Activated T-cell treated with anti-CD3 and anti-CD28 coated beads, Interleukin-2, amount 50 U/mL, for 72 hours (primary cell): ENCODE measurements at places on chromosomes 3 and 15. TPM values are rescaled to one million over a fixed set of nuclear protein-coding genes. Genes with fewer than 3 reads are reported as not detected.

DNA sequence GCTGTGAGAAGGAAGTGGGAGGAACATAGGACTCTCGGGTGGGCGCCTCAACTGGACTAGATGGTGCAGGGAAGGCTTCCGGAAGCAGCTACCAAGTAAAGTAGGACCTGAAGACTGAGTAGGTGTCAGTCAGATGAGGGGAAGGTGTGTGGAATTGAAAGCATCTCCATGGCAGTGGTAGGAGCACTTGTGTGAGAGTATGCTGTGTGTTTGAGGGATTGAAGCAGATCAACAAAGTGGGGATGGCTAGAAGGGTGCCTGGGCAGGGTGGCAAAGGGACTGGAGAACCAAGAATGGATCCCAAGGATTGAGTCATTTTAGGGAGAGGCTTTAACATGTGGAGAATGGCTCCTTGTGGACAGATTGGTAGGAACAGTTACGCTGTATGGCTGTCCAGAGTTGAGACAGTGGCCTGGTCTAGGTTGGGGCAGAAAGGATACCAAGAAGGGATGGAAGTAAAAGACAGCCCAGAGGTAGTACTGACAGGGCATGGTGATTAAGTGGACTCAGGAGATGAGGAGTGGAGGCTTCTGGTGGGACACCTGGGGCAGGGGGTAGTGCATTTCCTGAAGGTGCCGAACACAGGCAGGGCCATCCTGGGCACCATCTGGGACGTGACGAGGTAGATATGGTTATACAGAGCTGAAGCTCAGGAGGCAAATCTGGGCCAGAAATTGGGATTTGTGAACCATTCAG is 1.5 kb downstream of the UQCC5 start:
- peaks cover 8% of the 10 kb centered on the region for H3K36me3 ChIP-seq
- DNase-seq, result no peak
- H3K4me1 ChIP-seq, result peaks cover 47% of the 10 kb centered on the region

DNA sequence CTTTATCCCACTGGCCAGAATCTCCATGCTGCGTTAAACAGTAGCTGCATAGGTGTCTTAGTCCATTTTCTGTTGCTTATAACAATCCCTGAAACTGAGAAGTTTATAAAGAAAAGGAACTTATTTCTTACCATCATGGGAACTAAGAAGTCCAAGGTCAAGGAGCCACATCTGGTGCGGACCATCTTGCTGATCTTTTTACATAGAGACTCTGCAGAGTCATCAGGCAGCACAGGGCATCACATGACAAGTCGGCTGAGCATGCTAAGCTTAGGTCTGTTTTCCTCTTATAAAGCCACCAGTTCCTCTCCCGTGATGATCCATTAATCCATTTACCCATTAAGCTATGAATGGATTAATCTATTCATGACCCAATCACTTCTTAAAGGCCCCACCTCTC is 22.4 kb upstream of the FAM174B start:
- H3K27me3 ChIP-seq, result peaks cover 25% of the 10 kb centered on the region
- H3K4me1 ChIP-seq, result no peaks in the 10 kb centered on the region
- no peak for DNase-seq
- no peak overlapping the region for H3K4me3 ChIP-seq
- no peak overlapping the region for H3K27ac ChIP-seq
- H3K36me3 ChIP-seq, result no peaks in the 10 kb centered on the region

The CLDN18 gene
- not detected for total RNA-seq

The GJD2 gene
- not detected for total RNA-seq

DNA sequence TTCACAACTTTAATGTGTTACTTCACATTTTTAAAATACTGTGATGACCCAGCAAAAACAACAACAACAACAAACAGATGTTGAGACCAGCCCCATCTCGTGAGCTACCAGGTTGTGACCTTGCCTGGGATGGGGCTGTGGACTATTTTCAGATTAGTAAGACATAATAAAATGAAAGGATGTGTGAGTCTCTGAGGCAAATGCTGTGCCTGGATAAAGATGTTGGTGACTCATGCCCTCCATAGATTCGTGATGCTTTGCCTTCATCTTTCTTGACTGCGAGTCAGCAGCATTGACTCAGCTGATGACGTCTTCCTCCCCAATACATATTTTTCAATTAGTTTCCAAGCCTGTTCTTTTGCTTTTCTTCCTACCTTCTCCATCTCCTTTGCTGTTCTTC is 453.0 kb upstream of the CFAP20DC start:
- no peaks in the 10 kb centered on the region for H3K36me3 ChIP-seq
- H3K27me3 ChIP-seq, result no peaks in the 10 kb centered on the region
- no peak overlapping the region for H3K27ac ChIP-seq
- H3K4me3 ChIP-seq, result no peak overlapping the region
- peaks cover 22% of the 10 kb centered on the region for H3K4me1 ChIP-seq
- DNase-seq, result peak; percentile 60

DNA sequence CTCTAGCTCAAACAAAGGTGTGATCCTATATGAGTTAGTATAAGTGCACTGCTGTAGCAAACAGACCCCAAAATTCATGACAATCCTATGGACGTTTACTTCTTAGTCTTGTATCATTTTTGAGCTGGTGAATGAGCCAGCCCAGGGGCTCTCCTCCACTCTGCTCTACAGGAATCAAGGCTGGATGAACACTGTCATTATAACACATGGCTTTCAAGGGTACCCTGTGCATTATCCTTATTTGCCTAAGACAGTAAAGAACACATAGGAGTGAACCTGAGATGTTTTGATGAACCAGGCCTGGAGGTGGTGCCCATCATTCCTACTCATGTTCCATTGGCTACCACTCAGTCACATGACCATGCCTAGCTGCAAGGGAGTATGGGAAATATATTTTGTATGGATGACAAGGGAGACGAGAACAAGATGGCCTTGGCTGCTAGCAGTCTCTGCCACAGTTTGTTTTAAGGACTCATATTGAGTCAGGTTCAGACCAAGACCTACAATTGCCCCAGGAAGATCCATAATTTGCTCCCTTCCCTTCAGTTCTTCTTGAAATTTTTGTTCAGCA is 107.4 kb upstream of the HES1 start:
- no peak overlapping the region for H3K4me3 ChIP-seq
- peaks cover 17% of the 10 kb centered on the region for H3K27me3 ChIP-seq
- peaks cover 19% of the 10 kb centered on the region for H3K4me1 ChIP-seq
- H3K27ac ChIP-seq, result no peak overlapping the region
- no peaks in the 10 kb centered on the region for H3K36me3 ChIP-seq

GRCh38 chr3:171960159-171960558 is 79.2 kb upstream of the FNDC3B start:
- no peak for DNase-seq
- H3K27me3 ChIP-seq, result peaks cover 2% of the 10 kb centered on the region
- peak overlapping the region; percentile 48 for H3K4me3 ChIP-seq
- H3K36me3 ChIP-seq, result no peaks in the 10 kb centered on the region

GRCh38 chr15:64197425-64197824 is 34.6 kb upstream of the PPIB start:
- no peak overlapping the region for H3K27ac ChIP-seq
- DNase-seq, result no peak
- H3K27me3 ChIP-seq, result no peaks in the 10 kb centered on the region

DNA sequence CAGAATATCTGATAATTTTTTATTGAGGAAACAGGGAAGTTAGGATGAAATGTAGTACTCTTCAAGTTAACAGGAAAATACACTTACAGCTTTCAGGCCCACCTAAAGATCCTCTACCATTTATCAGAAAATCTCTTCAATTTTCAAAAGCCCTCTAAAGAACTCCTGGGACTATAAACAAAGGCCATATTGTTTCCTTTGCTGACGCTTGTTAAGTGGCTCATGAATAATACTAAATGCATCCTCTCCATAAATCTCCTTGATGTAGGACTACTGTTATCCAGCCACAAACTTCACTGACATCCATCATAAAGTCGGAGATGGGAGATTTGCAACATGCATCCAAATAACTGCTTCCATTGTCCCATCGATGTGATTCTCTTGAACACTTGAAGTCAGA is 326.5 kb downstream of the ZIC1 start:
- DNase-seq, result no peak
- no peaks in the 10 kb centered on the region for H3K36me3 ChIP-seq
- H3K27me3 ChIP-seq, result no peaks in the 10 kb centered on the region
- no peak overlapping the region for H3K4me3 ChIP-seq
- H3K27ac ChIP-seq, result no peak overlapping the region
- H3K4me1 ChIP-seq, result no peaks in the 10 kb centered on the region

DNA sequence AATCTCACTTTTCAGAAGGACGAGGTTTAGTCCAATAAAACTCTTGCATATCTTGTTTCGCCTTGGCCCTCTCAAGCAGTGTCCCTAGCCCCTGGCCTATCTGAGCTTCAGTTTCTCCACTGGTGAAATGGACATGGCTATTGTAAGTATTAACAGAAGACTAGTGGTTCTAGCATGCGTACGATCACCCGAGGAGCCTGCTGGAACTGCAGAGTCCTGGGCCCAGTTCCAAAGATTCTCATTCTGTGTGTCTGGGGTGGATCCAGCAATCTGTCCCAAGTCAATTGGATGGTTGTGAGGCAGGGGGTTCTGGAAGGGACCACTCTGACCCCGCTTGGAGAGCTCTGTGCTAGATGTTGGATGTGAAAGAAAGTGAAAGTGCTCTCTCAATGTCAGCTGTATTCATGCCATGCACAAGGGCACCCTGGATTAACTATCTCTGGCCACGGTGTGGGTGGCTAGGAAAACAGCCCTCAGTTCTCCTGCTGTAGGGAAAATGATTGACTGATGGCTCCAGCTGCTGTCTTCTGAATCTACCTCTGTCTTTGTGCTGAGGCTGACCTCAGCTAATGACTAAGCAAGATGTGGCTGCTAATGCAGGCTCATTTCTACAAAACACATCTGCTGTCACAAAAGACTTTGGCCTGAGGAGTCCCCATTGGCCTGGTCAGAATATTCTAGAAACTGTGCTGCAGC is 1.9 kb upstream of the PLA1A start:
- no peak for DNase-seq
- no peak overlapping the region for H3K4me3 ChIP-seq
- peaks cover 20% of the 10 kb centered on the region for H3K4me1 ChIP-seq
- H3K36me3 ChIP-seq, result no peaks in the 10 kb centered on the region
- no peak overlapping the region for H3K27ac ChIP-seq

DNA sequence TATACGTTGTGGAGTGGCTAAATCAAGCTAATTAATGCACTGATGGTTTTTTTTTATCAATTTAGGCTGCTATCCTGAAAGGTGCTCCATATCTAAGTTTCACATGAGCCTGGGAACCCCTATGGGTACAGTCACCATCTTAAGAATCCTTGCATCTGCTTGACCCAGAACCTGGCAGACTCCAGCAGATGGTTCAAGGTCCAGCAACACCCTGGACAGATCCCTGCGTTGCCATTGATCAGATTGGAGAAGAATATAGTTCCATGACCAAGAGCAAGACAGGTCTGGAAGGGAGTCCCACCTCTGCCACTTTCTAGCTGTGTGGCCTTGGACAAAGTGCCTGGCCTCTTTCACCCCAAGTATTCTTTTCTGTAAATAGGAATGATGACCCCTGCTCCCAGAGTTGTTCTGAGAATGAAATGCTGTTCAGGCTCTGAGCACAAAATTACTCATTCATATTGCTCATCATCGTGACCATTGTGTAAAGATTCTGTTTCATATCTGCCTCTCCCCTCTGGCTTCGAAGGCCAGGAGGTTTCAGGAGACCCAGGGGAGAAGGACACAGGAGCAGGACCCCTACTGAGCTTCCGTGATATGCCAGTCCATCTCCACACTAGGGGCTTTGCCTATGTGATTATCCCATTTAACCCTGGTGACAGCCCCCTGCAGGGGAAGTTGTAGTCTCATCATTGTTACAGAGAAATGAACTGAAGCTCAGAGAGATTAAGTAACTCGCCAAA is 30.0 kb upstream of the TSEN2 start:
- peaks cover 10% of the 10 kb centered on the region for H3K4me1 ChIP-seq
- no peak overlapping the region for H3K4me3 ChIP-seq
- no peaks in the 10 kb centered on the region for H3K36me3 ChIP-seq
- H3K27ac ChIP-seq, result no peak overlapping the region
- H3K27me3 ChIP-seq, result no peaks in the 10 kb centered on the region

GRCh38 chr3:56795829-56796185 is 5.9 kb downstream of the ARHGEF3 start:
- DNase-seq, result no peak
- H3K4me1 ChIP-seq, result peaks cover 89% of the 10 kb centered on the region
- H3K4me3 ChIP-seq, result peak overlapping the region; percentile 60
- peaks cover 3% of the 10 kb centered on the region for H3K36me3 ChIP-seq

GRCh38 chr15:63553388-63553791 is 43.8 kb upstream of the FBXL22 start:
- no peaks in the 10 kb centered on the region for H3K27me3 ChIP-seq
- H3K4me3 ChIP-seq, result no peak overlapping the region
- no peaks in the 10 kb centered on the region for H3K36me3 ChIP-seq
- H3K4me1 ChIP-seq, result peaks cover 44% of the 10 kb centered on the region
- peak overlapping the region; percentile 4 for H3K27ac ChIP-seq

The TMCO5A gene
- not detected for total RNA-seq

DNA sequence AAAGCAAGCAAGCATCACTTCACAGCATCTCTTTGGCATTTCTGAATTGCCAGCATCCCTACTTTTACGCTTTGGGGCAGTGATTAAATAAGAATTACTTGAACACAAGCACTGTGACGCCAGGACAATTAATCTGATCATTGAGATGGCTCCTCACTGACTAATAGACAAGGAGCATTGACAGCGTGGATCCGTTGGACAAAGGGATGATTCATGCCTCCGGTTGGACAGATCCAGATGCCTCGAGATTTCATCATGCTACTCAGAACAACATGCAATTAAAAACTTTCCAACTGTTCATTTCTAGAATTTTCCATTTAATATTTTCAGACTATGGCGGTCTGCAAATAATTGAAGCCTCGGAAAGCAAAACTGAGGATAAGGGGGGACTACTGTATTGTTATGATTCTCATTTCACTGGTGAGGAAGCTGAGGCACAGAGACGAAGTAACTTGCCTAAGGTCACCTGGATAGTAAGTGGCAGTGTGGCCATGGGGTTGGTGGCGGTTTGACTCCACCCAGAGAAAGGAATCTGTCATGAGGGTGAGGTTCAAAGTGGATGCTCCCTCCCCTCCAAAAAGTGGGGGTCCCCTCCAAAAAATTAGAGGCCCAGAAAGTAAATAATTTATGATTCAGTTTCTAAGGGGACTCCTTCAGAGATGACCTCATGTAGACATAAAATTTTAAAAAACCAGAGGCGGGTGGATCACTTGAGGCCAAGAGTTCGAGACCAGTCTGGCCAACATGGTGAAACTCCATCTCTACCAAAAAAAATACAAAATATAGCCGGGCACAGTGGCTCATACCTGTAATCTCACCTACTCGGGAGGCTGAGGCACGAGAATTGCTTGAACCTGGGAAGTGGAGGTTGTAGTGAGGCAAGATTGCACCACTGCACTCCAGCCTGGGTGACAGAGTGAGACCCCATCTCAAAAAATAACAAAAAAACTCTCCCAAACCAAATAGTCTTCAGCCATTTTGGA is 12.3 kb upstream of the PGPEP1L start:
- peaks cover 5% of the 10 kb centered on the region for H3K4me1 ChIP-seq
- no peak overlapping the region for H3K4me3 ChIP-seq
- peaks cover 21% of the 10 kb centered on the region for H3K27me3 ChIP-seq
- no peak for DNase-seq
- no peak overlapping the region for H3K27ac ChIP-seq

DNA sequence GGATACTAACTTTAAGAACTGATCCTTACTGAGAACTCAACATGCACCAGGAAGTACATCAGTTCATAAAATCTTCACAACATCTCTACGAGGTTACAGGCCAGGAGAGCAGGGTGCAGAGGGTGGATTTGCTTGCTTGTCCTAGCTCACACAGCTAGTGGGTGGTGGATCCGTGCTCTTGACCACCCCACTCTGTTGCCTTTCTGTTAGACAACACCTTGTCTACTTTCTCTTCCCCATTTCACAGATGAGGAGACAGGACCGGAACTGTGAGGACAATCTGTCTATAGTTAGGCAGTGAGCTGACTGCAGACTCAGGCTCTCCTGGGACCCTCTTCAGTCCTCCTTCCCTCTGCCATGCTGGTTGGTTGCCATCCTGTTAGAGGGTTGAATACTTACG is 221.7 kb upstream of the TLE3 start:
- no peaks in the 10 kb centered on the region for H3K4me1 ChIP-seq
- H3K36me3 ChIP-seq, result no peaks in the 10 kb centered on the region
- peaks cover 32% of the 10 kb centered on the region for H3K27me3 ChIP-seq

The HTR3E gene
- not detected for total RNA-seq
